Activated T-helper 2 cell treated with anti-CD3 and anti-CD28 coated beads, Interferon-gamma antibody, Interleukin-2, Interleukin-4, amounts not matched to agents 10 μg/mL and 5 μg/mL and 100 μg/mL, durations not matched to agents 14 hours and 24 hours and 36 hours (primary cell): ENCODE measurements at places on chromosomes 6 and 20.

GRCh38 chr6:157273756-157274470 is 49.4 kb downstream of the TMEM242 start:
- DNase-seq: peak; percentile 51

DNA sequence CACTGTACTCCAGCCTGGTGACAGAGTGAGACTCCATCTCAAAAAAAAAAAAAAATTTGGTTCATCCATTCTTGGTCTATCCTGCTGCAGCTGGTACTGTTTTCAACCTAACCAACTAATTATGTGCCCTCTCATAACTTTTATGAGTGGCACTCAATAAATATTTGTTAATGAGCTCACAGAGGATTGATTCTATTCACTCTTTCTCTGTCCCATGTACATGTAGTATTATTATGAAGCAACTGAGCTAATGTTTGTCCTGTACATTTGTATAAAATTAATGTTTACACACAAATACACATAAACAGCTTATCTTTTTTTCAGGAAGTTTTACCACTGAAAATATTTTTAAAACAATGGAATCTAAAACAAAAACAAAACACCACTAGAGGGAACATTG is 10.1 kb downstream of the RIPOR2 start:
- no peak for DNase-seq

GRCh38 chr6:136317021-136317694 is 27.5 kb upstream of the BCLAF1 start:
- peak; percentile 41 for DNase-seq

DNA sequence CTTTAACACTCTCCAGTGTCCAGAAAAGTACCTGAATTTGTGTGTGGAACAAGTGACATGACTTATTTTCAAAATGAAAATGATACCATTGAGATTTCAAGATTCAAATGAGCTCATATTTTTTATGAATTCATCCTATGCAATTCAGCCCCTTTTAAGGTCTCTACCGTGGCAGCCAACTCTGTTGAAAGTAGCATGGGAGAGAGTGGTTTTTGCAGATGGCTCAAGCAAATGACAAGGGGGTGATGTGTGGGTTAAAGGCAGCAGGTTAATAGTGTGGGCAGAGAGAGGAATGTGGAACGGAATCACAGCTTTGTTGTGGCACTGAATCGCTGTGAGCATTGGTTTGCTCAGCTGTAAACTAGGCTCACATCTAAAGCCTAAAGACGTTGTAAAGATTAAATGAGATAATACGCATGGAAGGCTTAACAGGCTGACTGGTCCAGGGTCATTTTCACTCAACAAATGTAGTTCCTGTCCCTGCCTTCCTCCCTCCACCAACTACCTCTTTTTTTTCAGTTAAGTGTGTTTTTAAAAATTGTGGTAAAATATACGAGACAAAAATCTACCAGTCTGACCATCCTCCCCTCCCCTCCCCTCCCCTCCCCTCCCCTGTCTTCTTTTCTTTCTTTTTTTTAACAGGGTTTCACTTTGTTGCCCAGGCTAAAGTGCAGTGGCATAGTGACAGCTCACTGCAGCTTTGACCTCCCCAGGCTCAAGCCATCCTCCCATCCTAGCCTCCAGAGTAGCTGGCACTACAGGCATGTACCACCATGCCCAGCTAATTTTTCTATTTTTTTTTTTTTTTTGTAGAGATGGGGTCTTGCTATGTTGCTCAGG is 114.7 kb upstream of the ZNF217 start:
- DNase-seq: peak; percentile 42

DNA sequence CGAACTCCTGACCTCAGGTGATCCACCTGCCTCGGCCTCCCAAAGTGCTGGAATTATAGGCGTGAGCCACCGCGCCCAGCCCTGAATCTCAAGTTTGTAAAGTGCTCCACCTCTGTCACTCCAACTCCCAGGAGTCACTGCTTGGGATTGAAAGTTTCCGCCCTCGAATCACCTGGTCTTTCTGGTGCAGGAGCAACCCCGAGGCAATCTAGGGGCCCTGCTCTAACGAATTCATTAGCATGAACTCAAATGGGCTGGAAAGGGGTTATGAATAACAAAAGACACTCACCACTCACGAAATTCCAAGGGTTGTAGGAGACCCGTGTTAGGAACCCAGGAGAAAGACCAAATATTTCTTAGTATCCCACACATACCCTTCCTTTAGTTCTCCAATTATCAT is 26.1 kb downstream of the RBCK1 start:
- no peak for DNase-seq

- no peak for DNase-seq
Observed at GRCh38 chr6:83252719-83253118, 59.6 kb downstream of the RWDD2A start.

GRCh38 chr6:98054453-98054852 is 771.4 kb upstream of the MMS22L start:
- no peak for DNase-seq

DNA sequence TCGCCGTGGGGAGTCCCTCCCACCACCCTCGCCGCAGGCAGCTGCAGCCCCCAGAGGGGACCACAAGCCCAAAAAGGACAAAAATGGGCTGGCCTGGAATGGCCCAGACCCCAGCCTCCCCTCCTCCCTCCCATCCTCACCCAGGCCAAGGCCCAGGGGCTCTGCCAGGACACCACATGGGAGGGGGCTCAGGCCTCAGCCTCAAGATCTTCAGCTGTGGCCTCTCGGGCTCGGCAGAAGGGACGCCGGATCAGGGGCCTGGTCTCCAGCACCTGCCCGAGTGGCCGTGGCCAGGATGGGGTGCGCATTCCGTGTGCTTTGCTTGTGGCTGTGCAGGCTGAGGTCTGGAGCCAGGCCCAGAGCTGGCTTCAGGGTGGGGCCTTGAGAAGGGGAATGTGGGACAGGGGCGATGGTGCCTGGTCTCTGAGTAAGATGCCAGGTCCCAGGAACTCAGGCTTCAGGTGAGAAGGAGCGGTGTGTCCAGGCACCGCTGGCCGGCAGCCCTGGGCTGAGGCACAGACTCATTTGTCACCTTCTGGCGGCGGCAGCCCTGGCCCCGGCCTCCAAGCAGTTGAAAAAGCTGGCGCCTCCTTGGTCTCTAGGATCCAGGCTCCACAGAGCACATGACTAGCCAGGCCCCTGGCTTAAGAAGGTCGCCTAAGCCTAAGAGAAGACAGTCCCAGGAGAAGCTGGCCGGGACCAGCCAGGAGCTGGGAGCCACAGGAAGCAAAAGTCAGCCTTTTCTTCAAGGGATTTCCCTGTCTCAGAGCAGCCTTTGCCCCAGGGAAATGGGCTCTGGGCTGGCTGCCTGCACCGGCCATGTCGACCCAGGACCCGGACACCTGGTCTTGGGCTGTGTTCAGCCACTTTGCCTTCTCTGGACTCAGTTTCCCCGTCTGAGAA is 35.2 kb upstream of the MRGBP start:
- DNase-seq: no peak

GRCh38 chr6:51913265-51913664 is 174.1 kb downstream of the PKHD1 start:
- no peak for DNase-seq

DNA sequence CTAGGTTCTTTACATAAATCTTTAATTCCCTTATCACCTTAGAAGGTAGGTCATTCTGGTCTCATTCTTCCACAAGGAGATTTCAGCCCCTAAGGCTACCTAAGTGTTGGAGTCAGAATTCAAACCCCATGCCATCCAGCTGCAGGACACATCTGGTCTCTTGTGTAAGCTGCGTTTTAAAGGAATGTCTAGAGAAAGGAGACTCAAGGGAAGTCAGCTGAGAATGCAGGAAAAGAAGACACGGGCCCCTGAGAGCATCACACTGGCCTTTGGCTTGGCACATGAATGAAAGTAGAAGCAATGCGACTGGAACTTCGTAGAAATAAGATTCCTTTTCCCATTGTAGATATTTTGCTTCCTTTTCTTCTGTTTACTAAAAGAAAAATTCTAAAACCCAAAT is 76.7 kb upstream of the SYNJ2 start:
- DNase-seq: no peak
